NCI-H748 treated with DMSO at 0.1 percent for 48 hours (cell line): ENCODE measurements at places on chromosomes 2 and 18.

DNA sequence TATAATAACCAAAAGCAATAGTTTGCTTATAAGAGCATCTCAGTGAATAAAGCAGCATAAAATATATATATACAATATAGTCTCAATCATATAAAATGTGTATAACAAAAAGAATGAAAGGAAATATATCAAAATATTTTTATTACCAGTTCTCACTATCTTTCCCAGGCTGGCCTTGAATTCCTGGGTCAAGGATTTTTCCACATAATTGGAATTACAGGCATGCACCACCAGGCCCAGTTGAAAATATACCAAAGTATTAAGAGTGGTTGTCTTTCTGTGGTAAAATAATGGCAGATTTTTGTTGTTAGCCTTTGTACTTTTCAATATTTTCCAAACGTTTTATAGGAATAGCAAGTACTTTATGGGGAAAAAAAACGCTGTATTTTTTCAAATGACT is 8.6 kb upstream of the TLK1 start:
- DNase-seq = no peak

- DNase-seq = no peak
These were observed 5.0 kb upstream of the TET3 start for GRCh38 chr2:73979686-73980085.

DNA sequence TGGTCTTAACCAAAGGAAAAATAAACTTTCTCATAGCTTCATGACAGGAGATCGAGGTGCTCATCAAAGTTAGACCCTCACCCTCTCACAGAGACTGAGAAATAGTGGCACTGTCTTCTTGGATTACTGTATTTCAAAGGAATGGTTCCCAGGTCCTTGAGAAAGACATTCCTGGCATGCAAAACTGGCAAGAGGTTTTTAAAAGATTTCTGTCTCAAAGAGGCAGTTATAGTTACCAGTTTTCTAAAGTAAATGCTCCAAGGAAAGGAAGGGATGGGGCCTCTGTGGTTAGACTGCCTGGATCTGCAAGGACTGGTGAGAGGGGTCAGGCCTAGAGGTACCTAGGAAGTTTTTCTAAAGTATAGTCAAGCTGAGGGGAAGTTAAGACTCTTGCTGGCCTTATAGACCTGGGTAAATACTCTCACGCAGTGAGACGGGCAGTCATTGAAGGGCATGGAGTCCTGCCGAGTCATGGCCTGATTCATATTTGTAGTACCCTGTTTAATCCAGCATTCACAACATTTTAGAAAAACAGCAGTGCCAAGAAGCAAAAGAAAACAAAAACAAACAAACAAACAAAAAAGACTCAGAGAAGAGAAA is 226.1 kb downstream of the DOK6 start:
- DNase-seq = no peak

DNA sequence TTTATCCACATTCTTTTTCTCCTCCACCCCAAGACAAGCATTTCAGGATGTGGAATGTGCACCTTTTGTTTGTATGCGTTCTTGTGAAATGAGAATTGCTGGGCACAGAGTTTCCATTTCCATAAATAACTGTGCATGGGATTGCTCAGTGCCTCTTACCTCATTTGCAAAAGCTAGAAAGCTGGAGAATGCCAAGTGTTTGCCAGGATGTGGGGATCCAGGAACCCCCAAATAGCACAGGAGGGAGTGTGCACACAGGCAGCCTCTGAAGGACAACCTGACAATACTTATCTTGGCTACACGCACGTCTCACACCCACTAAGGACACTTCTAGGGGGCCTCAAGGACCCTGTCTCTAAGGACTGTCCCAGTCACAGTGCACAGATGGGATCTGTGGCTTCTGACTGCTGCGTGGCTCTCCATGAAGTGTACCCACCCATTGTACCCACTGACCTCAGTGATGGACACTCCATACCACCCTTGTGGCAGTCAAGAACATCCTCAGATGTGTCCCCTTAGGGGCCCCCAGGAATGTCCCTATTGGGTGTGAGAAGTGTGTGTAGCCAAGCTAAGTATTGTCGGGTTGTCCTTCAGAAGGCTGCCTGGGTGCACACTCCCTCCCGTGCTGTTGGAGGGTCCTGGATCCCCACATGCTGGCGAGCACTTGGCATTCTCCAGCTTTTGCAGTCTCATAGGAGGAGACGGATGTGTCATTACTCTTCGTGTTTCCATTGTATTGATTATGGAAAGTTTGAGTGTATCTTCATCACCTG is 38.4 kb downstream of the CAPN13 start:
- no peak for DNase-seq

- DNase-seq = no peak
These were observed 1364.0 kb upstream of the NRXN1 start for GRCh38 chr2:52395912-52396311.

DNA sequence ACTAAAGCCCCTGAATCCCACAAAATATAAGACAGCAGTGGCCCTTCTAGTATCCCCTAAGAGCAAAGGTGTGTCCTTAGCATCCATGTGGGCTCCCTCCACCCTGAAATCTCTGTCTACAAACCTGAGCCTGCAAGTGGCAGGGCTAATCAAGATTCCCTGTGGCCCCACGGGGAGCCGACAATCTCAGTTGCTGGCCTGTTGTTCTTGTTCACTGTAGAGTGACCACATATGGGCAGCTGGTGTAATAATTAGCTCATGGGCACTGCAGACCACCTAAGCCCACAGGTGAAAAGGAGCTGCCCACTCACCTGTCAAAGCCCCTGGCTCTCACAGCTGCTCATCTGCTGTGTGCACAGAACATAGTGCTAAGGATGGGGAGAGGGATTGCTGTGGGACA is 102.3 kb downstream of the MRO start:
- DNase-seq = no peak
